Stimulated activated CD8-positive, alpha-beta memory T cell treated with anti-CD3 and anti-CD28 coated beads, Interleukin-7, amount 100 ng/mL, for 48 hours (primary cell): ENCODE measurements at places on chromosomes 5 and 9.

DNA sequence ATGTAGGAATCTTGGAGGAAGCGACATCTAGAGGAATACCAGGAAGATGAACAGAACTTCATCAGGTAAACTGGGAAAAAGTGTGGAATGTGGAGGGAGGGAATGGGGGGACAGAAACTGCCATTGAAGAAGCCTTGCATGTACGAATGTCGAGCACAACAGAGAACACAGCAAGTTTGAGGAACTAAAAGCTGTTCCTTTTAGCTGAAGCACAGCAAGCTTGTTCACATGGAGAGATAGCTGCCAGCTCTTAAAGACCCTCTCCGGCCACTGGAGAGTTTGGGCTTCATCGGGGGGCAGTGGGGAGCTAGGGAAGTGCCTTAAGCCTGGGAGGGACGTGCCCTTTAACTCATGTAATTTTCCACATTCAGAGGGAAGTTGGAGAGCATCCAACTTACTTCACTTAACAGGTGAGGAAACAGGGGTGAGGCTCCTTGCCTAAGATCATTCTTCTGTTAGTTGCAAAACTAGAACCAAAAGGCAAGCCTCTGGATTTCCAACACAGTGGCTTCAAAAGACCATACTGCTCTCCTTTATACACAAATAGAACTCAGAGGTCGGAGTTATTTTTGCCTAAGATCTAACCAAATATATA lies 2.3 kb upstream of the CYFIP2 start:
- DNase-seq: no peak

GRCh38 chr9:21305213-21305612 lies at the start of gene IFNA5:
TSS of gene IFNA5 (minus strand) at chr9:21305313. CDS start at chr9:21305256, 57 bp downstream.
- DNase-seq: no peak

- DNase-seq: no peak
These were observed 55.2 kb upstream of the FYB1 start for GRCh38 chr5:39274398-39275085.

DNA sequence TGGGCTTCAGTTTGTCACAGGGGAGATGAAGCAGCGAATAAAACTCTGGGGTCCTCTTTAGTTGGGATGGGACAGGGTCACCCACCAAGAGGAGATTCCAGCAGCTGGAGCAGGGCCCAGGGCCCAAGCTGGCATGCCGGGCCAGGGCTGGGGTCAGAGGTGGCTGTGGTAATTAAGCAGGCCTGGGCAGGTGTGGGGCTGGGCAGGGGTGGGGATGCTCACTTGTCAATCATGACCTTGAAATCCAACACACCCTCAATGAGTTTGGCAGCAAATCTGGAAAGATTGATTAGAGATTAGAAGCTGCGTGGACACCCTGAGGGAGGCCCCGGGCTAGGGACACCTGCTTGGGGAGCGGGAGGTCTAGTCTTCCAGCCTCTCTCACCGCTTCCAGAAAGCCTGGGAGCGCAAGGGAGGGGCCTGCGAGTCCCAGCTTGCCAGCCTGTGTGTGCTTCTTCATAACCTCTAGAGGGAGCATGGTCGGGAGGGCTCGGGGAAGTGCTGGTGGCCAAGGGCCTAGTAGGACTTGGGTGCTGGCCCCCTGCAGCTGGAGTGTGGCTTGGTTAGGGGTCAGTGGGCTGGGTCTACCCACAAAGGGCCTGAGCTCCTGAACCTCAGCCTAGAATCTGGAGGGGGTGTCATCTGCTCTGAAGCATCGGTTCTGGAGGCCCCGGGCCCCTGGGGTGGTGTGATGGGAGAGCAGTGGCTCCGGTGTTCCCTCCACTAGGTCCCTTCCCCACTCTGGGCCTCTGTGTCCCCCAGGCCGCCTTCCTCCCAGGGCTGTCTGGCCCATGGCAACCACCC lies 7.6 kb downstream of the CRAT start:
- no peak for DNase-seq

DNA sequence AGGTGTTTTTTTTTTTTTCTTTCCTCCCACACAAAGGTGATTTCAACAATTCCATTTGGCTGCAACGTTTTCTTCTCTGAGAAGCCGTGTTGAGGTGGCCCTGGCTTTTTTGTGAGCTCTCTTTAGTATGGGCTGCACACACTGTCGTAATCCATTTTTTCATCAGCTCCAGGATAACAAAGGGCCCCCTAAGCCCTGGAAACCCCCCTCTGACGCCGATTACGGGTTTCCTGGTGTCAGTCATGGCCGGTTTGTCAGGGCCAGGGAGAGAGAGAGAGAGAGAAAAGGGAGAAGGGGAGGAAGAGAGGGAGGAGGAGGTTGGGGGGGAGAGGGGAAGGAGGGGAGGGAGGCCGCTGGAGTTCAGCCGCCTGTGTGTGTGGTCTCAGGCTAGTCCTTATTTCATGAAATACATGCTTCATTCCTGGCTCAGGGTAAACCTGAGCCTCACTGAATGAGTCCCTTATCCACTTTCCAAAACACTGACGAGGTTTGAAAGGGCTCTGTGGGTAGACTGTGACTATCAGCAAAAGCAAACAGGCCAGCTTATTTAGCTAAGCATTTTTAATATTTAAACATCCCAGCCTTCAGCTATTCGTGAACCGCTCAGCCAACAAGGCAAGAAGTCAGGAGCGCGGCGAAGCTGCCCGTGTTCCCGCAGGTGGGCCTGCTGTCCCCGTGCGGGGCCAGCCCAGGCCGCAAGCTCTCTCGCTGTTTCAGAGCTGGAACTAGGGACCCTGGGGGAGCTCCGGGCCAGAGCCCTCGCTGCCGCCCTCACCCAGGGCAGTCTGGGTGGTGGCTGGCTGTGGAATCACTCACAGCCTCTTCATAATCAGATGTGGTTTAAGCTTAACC lies 172.8 kb downstream of the ERCC6L2 start:
- no peak for DNase-seq

- DNase-seq: no peak
These were observed 51.8 kb downstream of the POU4F3 start for GRCh38 chr5:146390469-146390868.

DNA sequence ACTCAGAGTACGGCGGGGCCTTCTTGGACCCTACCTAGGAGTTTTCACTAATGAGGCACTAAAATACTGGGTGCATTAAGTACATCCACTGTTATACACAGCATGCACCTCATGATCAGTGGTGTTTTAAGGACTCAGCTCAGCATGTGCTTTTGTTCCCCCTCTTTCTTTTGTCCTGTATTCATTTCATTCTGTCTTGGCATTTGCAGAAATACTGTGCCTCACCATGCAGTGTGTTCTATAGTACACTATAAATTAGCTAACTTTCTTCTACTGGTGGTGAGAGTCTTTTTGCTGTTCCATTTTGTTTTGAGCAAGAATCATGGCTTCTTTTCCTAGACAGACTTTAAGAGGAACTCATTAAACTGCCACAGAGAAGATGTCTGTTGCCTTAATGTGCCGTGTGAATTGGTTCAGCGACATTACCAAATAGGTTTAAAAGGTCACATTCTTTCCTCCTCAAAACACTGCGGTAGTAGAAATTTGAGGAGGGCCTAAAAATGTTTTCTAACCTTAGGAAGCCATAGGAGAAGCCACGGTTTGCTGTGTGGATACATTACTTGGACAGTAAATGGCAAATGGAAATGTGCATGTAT lies 276.6 kb downstream of the MAST4 start:
- no peak for DNase-seq
